ENCODE measurements at places on chromosomes 1 and 21. TPM values are rescaled to one million over a fixed set of nuclear protein-coding genes. Genes with fewer than 3 reads are reported as not detected.

The SIM2 gene
- 0.94 TPM for total RNA-seq

The DIP2A gene
- 31.4 TPM for total RNA-seq

The ITLN2 gene
- not detected for total RNA-seq

The MATN1 gene
- 0.36 TPM for total RNA-seq

The CBR3 gene
- 13.7 TPM for total RNA-seq

DNA sequence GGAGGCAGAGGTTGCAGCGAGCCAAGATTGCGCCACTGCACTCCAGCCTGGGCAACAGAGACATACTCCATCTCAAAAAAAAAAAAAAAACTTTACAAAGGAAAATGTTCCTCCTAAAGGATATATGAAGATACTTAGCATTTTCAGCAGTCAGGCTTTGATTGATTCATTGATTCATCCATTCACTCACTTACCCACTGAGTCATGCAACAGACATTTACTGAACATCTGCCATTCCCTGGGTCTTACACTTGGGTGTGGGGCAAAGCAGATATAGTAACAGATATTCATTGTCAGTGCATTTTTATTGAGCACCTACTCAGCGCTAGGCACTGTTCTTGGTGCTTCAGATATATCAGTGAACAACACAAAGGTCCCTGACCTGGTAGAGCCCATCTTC is 5.6 kb upstream of the LACTBL1 start:
- no peak for DNase-seq

GRCh38 chr1:8323706-8324105 is 5.8 kb downstream of the SLC45A1 start:
- DNase-seq: no peak

DNA sequence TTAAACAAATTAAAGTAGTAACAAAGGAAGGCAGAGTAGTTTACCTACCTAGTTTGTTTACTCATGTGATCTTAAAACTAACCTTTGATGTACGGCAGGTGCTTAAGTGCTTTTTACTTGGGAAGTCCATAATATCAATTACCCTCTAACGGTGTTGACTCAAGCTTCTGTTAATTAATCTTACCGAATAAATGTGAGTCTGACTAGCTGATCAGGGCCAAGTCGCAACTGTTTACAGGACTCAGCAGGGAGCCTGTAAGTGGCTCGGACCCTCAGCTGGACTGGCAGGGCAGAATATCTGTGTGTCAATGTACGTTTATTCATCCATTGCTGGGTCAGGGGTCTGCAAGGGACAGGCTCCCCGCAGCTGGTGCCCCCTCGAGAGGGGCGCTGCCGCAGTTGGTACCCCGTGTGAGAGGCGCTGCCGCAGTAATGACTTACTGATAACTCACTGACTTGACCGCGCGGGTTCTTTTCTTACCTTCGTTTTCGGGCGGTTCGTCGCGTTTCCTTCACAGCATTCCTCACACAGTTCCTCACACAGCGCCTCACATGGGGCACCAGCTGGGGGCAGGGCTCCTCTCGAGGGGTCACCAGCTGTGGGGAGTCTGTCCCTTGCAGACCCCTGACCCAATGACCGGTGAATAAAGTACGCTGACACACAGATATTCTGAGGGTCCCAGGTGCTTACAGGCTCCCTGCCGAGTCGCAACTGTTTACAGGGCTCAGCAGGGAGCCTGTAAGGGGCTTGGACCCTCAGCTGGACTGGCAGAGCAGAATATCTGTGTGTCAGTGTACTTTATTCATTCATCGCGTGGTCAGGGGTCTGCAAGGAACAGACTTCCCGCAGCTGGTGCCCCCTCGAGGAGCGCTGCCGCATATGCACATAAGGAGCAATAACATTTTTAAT is 3.0 kb downstream of the FMO1 start:
- DNase-seq: peak; percentile 50

GRCh38 chr1:217498209-217498608 is 132.7 kb downstream of the GPATCH2 start:
- DNase-seq: no peak

GRCh38 chr1:61659061-61659460 is 65.9 kb downstream of the TM2D1 start:
- no peak for DNase-seq

GRCh38 chr1:228276174-228276831 is 68.5 kb downstream of the OBSCN start:
- no peak for DNase-seq

GRCh38 chr1:20426923-20427322 is 59.1 kb downstream of the CAMK2N1 start:
- DNase-seq: peak; percentile 59

GRCh38 chr1:69123486-69123885 is 444.2 kb upstream of the LRRC7 start:
- no peak for DNase-seq

GRCh38 chr1:204250428-204251030 is 36.7 kb upstream of the GOLT1A start:
- no peak for DNase-seq

DNA sequence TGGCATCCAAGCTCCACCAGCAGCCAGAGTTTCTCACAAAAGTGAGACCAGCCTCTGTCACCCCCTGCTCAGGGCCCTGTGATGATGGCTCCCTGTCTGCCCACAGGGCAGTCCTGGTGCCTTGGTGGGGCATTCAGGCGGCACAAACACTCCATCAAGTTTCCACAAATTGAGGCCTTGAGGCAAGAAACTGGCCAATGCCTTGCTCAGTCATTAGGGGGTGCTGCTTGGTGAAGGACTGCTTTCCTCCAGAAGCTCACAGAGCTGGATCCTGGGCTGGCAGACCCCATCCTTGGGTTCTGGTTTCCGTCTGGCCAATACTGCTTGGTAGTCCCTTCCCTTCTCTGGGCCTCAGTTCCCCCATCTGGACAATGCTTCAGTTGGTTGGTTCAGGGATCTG is 12.5 kb upstream of the AHDC1 start:
- peak; percentile 35 for DNase-seq
